ENCODE measurements at places on chromosomes 1 and 21.

DNA sequence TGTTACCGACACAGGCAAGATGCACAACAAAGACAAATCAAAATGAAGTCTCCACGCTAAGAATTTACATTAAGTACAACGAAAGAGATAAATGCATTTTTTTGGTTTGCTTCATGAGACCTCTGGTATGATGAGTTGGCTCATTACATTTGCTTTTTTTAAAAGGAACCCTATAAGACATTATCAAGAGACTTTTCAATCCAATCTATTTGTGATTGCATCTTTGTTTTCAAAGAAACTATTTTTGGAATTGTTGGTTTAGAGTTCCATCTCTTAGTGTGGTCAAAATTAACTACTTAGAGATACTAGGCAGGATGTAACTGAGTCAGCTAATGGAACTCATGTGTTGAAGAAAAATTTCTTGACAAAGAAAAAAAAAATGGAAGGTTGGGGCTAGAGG is 200.1 kb downstream of the ZC3H11B start:
- DNase-seq: no peak

DNA sequence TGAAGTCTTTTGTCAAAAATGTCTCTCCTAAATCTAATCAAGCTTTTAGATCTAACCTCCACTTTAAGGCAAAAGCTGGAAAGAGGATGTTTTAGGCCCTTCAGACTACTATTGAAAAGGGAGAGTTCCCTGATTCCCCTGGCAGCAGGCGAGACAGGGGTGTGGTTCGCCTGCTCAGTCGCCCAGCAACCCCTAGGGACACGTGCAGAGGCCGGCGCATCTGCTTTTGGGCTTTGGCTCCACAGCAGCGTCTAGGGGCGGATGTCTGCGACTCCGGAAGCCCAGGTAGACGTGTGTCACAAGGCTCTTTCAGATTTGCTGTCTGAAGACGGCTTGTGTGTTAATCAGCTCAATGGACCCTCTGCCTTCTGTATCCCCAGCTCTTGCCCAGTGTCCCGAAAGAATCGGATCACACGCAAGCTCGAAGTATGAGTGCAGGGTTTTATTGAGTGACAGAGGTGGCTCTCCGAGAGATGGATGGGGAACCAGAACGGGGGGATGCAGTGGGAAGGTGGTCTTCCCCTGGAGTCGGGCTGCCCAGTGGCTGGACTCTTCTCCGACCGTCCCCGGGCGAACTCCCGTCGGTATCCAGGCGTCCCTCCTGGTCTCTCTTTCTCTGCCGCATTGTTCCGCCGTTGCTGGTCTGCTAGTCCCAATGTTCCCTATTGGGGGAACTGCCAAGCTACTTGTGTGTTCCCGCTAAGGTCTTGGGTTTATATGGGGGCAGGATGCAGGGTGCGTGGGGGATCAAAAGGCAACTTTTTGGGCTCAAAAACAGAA is 45.5 kb downstream of the OLFML2B start:
- no peak for DNase-seq

DNA sequence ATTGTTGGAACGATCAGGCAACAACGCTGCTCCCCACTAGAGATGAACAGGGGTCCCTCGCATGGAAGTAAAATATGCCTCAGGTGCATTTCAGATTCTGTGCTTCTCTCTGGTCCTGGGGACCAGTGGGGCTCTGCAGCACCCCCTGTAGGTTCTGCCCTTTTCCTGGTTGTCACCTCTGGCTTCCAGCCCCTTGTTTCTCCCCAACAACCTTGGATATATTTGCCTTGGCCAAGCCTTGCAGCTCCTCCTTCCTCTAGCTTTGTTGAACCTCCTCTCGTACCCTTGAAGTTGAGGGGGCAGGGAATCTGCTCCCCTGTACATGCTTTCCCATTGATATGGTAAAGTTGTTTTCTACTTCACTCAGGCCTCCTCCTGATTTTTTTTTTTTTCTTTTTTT is 5.4 kb upstream of the RGSL1 start:
- DNase-seq: no peak

- no peak for DNase-seq
Measured at GRCh38 chr1:192998536-192998935, 60.6 kb downstream of the UCHL5 start.

DNA sequence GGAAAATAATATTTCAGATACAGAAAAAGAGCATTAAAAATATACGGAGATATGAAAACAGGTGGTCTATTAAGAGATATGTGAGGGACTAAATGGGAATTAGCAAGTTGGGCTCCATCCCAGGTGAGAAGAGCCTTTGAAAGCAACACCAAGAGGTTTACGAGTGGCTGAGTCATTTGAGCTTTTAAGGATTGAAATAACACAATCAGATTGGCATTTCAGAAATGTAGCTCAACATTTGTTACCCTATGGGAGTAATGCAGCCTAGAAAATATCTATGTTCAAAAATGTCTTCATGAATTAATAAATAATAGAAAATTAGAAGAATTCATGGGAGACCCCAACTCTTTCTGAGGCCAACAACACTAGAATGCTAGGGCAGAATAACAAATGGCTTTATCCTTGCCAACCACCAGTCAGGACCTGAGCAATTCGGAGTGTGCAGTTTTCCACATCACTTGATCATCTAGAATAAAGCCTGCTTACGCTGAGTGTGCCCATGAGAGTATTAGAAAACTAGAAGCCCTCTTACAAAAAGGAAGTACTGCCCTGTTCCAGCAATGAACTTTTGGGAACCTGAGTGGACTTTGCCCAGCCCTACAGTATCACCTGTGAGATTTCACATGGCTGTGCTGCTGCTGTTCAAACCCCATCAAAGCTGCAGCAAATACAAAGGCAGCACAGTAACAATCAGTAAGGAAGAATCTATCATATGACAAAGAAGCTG is 538.0 kb upstream of the CAMK1G start:
- DNase-seq: no peak

GRCh38 chr1:209095627-209096595 is 487.6 kb upstream of the CAMK1G start:
- no peak for DNase-seq

DNA sequence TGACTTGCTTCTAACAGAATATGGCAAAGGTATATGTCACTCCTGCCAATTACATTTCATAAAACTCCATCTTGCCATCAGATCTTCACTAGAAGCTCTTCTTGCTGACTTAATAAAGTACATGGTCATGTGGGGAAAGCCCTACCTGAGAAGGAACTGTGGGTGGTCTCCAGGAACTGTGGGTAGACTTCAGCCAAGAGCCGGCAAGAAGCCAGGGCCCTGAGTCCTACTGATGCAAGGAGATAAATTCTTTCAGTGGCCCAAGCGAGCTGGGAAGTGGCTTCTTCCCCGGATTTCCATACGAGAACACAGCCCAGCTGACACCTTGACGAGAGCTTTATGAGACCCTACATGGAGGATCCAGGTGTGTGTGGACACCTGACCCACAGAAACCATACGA is 228.7 kb downstream of the SMYD3 start:
- DNase-seq: no peak

DNA sequence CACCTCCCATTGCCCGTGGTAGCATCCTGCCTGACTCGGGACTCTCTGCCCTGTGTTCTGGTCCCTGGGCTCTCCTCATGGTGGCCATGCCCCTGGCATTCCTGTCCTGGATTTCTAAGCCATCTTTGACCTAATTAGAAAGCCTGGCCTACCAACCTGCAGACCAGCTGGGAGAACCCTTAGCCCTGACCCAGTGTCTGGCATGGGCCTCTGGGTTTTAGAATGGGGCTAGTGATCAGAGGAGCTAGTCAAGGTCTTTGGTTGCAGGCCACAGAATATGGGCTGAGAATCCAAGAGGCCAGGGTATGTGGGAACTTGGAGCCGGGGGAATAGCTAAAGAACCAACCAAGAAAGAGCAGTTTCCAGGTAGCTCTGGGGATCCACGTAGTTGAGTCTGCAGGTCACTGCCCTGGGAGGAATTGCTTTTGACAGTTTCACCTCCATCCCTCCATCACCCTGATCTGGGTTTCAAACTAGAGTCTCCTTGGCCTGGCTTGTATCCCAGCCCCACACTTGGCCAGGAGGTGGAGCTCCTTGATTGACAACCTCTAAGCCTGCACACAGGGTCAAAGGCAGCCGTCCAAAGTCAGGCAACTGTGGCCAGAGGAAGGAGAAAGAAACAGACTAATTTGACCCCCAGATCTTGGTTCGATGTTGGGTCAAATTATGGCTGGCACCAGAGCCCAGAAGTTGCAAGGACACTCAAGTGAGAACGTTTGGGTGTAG is 54.7 kb upstream of the ABCG1 start:
- DNase-seq: peak; percentile 65

GRCh38 chr1:44830900-44831304 is 12.2 kb downstream of the PTCH2 start:
- no peak for DNase-seq

GRCh38 chr1:6880951-6881690 is 95.9 kb downstream of the CAMTA1 start:
- DNase-seq: no peak

DNA sequence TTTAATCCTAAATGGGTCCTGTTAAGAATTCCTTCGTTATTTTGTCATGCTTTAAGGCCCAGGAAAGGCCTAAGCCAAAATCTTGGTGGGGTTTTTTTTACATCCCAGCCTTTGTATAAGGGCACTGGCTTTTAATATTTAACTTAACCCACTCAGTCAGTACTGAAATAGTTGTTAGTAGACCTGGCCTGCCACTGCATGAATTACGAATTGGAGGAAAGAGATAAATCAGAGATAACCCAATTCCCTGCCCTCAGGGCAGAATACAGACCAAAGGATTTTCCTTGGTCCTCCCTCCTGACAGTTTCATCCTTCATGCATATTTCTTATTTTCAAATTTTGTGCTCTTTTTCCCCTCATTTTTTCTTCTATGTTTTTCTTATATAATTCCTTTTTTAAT is 193.0 kb downstream of the FASLG start:
- no peak for DNase-seq

DNA sequence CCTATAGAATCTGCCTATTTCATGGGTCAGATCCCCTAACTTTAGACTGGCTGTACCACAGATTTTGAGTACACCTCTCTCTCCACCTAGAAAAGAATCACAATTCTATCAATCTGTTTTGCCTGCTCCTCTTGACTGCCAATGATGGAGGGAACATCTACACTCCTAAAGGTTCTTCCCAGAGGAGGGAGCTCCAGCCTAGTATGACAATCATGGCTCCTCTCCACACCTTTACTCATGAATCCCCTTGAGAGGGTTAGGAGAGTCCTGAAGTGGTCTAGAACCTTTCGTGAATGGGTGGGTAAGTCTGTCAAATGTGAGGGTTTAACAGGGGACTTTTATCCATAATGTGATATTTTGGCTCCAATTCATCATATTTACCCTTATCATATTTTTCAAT is 48.0 kb downstream of the DNAI4 start:
- no peak for DNase-seq

DNA sequence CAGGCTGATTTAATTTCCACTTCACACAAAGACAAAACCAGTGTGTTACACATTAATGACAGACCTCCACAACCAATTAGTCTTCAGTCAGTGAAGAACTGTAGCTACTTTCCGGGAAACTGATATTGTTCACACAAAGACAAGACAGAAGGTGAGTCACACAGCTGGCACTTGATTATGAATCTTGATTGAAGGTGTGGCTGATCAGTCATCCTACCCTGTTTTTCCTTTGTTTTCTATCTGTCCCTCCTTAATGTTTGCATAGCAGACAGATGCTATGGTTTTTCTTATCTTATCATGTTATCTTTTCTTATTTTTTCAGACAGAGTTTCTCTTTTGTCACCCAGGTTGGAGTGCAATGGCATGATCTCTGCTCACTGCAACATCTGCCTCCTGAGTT is 185.1 kb upstream of the GREM2 start:
- no peak for DNase-seq

- peak; percentile 67 for DNase-seq
Measured at GRCh38 chr1:167489571-167490340, 28.6 kb downstream of the CD247 start.

GRCh38 chr1:108152782-108153222 is 47.3 kb downstream of the SLC25A24 start:
- DNase-seq: no peak

DNA sequence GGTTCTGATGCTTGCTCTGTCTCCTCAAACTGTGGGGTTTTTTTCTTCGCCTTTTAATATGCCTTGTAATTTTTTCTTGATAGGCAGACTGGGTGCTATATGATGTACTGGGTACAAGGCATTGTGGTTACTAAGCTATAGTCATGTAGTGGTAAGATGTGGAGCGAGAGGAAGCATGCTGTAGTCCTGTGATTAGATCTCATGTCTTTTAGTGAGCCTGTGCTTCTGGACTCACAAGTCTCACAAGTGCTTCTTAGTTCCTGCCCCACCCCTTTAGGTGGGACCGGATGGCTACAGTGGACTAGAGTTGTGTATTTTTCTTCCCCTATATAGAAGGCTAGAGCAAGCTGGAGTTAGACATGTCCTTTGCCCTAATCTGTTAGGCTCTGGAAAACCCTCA is 178.7 kb downstream of the DNM3 start:
- DNase-seq: no peak

DNA sequence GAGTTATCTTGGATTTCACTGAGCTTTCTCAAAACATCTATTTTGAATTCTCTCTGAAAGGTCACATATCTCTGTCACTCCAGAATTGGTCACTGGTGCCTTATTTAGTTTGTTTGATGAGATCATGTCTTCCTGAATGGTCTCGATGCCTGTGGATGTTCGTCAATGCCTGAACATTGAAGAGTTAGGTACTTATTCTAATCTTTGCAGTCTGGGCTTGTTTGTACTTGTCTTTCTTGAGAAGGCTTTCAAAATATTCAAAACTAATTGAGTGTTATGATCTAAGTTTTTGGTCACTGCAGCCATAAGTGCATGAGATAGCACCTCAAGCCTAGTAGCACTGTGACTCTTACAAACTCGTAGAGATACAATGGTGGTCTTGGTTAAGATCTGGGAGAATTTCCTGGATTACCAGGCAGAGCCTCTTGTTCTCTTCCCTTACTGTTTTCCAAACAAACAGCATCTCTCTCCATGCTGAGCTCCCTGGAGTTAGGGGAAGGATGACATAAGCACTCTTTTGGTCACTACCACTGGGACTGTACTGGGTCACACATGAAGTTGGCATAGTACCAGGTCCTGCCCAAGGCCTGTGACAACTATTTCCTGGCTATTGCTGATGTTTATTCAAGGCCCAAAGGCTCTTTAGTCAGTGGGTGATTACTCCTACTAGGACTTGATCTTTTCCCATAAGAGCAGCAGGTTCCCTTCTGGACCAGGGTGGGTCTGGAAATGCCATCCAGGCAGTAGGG is 25.6 kb downstream of the SLC22A15 start:
- no peak for DNase-seq

DNA sequence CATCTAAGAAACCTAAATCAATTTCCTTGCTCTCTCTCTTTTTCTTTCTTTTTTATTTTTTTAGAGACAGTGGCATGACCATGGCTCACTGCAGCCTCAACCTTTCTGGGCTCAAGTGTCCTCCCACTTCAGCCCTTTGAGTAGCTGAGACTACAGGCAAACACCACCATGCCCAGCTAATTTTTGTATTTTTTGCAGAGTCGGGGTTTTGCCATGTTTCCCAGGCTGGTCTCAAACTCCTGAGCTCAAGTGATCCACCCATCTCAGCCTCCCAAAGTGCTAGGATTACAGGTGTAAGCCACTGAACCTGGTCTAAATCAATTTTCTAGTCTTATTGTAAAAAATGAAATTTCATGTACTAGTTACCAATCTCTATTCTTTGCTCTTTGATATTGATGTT is 108.9 kb downstream of the LHX8 start:
- DNase-seq: no peak

GRCh38 chr1:125118147-125118993 is 3933.6 kb downstream of the SRGAP2C start:
- DNase-seq: no peak

All from activated T-cell treated with anti-CD3 and anti-CD28 coated beads, Interleukin-2, amount 50 U/mL, for 24 hours (primary cell).